Cortex of kidney (tissue), 1 donor: ENCODE measurements at places on chromosomes 12 and 14.

DNA sequence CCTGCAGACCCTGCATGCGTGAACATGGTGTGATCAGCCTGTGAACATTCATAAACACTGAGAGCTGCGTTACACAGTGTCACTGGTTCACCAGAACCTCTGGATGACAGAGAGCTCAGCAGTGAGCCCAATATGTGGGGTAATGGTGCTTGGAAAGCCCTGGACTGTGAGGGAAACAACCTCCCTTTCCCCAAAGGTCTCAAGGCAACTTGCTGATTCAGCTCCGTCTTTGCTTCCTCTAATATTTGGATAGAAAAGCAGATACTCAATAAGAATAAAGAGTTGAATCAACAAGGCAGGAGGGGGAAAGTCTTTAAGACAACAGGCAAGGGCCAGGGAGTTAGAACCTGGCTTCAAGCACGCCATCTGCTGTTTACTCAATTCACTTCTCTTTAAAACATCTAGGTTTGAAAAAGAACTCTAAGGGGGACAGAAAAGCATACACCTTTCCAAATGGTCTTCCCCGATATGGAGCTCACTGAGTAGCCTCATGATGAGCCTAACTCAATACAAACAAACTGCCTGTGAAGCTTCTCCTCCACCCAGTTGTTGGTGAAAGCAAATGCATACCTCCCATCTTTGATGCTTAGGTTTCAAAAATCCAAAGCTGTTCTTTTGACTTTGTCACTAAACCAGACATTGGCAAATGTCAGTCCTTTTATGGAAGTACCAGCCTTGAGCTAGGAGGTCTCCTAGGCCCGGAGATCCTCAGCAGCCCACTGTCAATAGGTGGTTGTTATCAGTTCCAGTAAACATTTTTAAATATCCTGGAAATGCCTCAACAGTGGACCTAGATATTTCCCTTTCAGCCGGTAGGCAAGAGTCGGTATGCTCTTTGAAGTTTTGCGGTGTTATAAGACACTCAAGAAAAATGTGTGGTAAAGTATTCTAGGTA lies 76.1 kb downstream of the SAMD4A start:
- DNase-seq: no peak

GRCh38 chr12:128800606-128801005 lies 23.2 kb downstream of the SLC15A4 start:
- DNase-seq: no peak

DNA sequence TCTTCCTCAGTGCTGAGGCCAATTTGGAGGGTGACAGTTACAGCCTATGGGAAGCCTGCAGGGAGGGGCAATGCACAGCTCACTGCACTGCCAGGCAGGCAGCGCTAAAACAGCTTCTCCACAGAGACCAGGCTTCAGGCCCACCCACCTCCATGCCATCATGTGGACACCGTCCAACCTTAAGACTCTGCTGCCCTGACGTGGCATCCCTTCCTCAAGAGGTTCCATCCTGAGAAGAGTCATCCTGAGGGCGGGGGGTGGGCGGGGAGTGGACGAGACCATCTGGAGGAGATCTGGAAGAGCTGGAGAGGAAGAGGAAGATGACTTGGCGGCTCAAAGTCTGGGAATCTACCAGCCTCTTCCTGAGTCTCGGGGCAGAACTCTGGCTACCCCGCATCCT lies 8.4 kb upstream of the ACVRL1 start:
- no peak for DNase-seq

DNA sequence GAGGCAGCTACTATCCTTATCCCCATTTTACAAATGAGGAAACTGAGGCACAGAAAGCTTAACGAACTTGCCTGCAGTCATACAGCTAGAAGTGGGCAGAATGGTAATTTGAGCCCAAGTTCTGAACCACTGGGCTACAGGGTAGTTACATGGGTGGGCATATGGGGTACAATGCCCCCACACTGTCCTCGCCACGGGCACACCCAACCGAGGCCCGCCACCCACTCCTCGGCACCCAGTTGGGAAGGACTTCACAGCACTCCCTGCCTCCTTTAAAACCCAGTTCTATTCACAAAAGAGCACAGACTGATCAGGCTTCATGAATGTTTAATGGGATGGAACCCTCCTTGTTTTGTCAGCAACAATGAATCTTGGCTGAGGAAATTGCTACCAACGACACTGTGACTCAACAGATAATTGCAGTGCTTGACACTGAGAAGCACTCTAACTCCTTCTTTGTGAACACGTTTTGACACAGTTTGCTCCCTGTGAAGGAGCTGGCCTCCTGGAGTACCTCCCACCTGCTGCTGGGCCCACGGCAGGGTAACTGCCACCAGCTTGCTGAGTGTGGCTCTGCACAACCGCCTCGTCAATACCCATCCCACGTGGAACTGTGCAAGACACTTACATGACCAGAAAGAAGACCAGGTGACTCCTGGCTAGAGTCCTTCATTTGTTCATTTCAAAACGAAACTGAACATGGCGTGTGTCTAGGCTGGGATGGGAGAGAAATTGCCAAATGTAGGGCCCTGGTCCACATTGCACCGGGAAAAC lies 63.5 kb downstream of the CLMN start:
- DNase-seq: no peak

- DNase-seq: no peak
Observed at GRCh38 chr12:89384050-89384758, 31.9 kb upstream of the DUSP6 start.

DNA sequence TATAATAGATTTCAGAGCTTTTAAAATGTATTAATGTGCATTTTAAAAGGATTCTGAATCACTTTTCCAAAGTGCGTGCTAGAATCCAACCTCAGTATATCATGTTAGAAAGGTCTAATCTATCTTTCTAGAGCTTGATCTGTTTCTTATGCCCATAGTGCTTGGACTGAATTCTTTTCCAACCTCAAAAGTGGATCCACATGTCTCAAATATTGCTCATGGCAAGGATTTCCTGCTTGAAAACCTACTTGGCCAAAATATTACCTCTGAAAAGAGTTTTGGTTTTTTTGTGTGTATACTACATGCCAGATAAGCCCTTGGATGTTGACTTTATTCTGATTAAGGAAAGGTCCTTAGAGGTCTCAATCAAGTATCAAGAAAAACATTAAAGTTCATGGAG lies 16.9 kb upstream of the SLC6A15 start:
- DNase-seq: no peak

DNA sequence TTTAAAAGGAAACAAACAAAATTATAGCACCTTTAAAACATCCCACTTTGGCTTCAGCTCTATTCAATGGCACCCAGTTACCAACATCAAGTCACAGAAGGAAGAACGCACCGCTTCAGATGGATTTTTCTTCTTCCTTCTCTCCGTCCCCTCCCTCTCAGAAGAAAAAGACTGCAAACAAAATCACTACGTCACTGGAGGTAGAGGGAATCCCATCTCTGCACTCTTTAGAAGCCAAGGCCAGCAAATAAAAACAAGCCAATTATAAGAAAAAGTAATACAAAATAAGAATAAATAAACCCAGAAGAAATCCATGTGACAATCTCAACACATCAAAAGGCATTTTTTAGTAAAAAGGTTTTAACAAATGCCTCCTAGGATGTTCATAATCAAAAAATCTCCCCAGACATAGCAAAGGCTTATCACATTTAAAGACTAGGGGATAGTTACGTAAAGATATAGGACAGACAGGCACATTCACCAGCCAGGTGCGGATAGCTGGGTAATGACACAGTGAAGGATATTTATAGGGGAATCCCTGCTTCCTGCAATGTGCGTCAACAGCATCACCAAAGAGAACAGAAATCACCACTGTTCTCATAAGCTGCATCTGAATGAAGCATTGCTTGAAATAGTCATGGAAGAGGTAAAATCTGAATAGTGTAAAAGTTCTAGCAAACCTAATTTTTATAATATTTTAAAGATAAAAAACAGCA lies 89.4 kb downstream of the R3HDM2 start:
- DNase-seq: no peak

DNA sequence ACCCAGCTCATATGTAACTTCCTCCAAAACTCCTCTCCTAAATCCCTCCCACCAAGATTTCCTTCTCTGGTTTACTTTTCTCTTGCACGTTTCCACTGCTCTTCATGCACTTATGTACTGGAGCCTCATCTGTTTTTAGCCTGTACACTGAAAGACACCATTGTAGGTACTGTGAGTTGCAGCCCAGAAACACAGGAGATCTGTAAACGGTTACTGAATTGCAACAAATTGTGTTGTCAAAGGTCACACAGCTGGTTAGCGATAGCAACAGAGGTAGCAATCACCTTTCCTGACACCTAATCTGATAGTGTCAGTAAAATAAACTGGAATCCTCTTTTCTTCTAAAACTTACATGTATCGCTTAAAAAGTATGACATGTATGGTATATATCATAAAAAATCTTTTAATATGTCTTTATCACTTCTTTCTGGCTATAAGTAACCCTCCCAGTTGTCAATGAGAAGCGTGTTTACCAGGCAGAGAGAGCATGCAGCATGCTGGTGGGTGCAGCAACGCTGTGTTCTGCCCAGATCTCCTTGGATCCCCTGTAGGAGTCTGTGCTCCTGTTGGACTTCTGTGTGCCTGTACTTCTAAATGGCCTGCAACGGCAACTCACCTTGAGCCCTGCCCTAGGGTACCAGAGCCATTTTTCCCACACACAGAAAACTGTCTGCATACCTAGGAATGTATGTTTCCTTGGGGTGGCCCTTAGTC lies 121.5 kb upstream of the CPM start:
- DNase-seq: no peak
